ENCODE measurements at places on chromosomes 12 and 14.

DNA sequence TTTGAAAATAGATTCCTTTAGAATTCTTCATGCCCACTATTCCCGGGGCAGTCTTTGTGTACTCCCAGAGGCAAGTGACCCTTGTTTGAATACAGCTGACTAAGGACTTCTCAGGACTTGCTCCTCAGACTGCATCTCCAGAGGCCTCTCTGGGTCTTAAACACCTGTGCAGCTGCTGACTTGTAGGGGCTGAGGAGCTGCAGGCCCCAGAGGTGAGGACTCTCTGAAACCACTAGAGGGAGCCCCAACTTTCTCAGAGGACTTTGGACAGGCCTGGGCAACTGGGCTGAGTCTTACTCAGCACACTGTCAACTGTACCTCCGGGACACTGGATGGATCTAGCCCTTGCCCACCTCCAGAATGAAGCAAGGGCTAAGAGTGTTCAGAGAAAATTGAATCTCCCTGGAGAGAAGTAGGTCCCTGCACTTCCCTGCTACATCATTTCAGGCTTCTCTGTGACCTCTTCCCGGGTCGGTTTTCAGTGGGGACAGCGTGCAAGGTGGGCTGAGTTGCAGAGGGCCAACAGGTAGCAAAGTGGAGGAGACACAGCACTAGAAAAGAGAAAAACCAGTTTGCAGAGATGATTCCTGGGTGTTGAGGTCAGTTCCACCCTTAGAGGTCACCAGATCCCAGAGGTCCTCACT lies 164.6 kb downstream of the TMEM117 start:
- no peak for DNase-seq

- no peak for DNase-seq
Measured at GRCh38 chr12:14059548-14059947, 78.1 kb upstream of the GRIN2B start.

GRCh38 chr12:128133321-128134073 lies 133.5 kb upstream of the TMEM132C start:
- DNase-seq = no peak

GRCh38 chr14:57823015-57823660 lies 42.8 kb downstream of the SLC35F4 start:
- no peak for DNase-seq

GRCh38 chr12:1523046-1523445 lies 71.3 kb downstream of the FBXL14 start:
- no peak for DNase-seq

DNA sequence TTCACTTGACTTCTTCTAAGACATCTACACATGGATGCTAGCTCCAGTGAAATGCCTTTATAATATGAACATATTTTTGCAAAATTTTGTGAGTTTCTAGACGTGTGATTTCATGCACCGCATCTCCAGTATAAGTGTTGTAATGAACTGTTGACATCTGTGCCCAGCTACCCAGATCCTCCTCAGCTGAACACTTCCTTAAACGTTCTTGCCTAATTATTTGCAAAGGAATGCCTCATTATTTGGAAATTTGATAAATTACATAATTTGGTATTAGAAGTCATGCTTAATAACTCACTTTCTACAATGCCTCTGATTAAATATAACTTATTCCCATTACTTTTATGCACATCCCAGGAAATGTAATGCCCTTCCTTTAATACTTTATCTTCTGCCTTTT lies 14.0 kb downstream of the OR11G2 start:
- no peak for DNase-seq

GRCh38 chr14:21118933-21119332 lies 18.1 kb downstream of the TMEM253 start:
- DNase-seq = no peak

DNA sequence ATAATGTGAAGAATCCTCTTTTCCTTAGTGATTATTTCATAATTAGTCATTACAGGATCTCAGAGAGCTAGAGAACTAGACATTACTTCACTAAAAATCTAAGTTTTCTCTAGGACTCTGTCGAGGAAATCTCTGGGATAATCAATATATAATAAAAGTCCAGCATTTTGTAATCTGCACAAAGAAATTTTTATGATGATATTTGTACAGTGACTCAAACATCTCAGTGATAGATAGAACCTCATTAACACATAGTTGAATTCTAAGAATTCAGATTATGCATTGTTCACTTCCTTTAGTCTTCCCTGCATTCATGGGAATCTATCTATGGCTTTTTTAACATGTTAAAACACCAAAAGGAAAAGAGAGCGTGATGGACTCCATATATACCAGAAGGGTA lies 11.0 kb downstream of the ITPR2 start:
- DNase-seq = no peak

DNA sequence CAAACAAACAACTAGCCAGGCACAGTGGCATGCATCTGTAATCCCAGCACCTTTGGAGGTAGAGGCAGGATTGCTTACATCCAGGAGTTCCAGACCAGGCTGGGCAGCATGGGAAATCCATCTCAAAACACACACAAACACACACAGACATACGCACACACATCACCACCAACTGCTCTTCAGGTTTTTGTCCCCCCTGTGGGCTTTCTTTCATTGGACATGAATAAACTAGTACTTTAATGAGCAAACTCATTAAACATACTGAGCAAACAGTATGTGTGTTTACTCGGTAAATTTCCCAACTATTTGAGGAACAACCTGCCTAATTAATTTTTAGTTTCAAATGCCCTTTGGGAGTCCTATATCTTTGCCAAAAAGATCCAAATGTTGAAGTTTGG lies 10.1 kb upstream of the RASSF3 start:
- no peak for DNase-seq

GRCh38 chr12:57716305-57716704 lies 22.2 kb downstream of the AGAP2 start:
- no peak for DNase-seq

- no peak for DNase-seq
Measured at GRCh38 chr12:57519796-57520052, 590 bp downstream of the DDIT3 start.

GRCh38 chr12:11719678-11720099 lies 70.2 kb downstream of the ETV6 start:
- DNase-seq = peak; percentile 57

GRCh38 chr12:56040963-56041551 lies 661 bp upstream of the RPS26 start:
- DNase-seq = no peak

- DNase-seq = no peak
Measured at GRCh38 chr12:42641221-42641885, 51.8 kb upstream of the PRICKLE1 start.

DNA sequence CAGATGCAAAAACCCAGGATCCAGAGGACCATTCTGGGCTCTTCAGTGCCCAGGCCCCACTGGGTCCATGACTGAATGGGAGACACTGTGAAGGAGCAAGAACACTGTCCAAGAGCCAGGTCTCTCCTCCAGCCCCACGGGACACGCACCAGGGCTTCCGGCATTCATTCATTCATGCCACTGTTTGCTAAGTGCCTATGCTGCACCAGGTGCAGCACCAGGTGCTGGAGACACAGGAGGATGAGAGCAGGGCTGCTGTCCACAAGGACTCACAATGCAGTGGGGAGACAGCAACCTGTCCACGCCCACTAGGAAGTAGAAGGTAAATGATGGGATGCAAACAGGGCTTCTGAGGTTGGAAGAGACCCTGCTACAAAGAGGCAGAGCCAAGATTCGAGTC lies 20.4 kb downstream of the CLMN start:
- DNase-seq = no peak

DNA sequence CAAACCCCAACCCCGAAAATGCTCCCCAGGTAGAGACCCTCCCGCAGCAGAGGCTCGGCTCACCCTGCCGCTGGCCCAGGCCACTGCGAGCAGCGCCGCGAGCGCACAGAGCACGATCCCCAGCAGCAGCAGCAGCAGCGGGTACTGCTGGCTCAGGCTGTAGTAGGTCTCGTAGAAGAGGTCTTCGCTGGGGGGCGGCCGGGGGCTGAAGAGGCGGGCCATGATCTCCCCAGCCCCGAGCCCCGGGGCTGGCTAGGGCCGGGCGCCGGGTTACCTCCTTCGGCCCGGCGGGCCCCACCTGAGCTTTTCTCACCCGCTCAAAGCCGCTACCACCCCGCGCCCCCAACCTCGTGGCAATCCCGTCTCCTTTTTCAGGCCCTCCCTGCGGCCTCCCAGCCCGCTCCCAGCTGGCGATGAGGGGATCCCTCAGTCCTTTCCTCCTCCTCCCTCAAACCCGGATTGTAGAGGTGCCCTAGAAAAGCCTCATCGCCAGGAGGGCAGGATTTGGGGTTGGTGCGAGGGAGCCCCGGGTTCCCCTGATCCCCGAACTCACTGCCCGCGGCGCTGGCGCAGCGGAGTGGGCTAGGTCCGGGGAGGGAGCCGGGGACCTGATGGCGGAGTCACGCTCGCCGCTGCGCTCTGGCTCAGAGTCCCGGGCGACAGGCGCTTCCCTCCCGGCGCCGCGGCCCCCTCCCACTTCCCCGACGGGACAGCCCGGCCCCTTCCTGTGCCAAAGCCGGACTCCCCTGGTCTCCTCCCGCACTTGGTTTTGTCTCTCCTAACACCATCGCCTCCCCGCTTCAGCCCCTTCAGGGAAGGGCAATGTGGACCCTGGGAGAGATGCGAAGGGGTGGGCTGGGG lies at the start of gene ADCY4:
Gene ADCY4 (minus strand): TSS at position 641 of the 861 bp plus-strand sequence. CDS start 419 bp downstream, at position 222.
- peak; percentile 76 for DNase-seq

DNA sequence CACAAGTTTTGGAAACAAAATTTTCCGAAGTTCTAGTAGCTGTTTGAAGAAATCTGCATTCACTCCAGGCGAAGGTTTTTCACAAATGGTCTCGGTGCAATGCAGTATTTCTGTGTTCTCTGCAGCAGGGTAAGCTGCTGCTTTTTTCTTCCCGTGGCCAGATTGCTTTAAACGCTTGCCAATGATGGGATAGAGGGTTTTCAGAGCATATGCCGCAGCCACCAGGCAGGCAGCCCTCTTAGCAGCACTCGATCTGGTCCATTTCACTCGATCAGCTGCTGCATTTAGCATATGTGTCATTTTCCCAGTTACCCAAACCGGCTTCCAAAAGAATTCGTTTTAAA lies 315 bp downstream of the ABCD2 start:
- no peak for DNase-seq

GRCh38 chr12:96239711-96240635 lies 45.8 kb downstream of the ELK3 start:
- DNase-seq = peak; percentile 82

DNA sequence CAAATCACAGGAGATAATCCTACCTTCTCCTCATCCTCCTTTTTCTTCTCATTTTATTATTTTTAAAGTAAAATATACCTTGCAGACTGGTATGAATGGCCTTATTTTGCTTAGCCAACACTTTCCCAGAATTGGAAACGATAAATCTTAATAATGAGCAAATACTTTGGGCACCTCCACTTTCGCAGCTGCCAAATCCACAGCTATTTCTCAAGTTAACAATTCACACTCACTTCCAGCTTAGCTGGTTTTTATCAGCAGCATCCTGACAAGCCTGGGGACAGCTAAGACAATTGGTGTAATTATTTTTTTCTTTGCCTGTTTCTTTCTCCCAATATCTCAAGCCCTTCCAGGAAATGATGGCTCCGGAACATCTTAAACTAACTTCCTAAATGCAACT lies 867.5 kb upstream of the TMEM132C start:
- no peak for DNase-seq

DNA sequence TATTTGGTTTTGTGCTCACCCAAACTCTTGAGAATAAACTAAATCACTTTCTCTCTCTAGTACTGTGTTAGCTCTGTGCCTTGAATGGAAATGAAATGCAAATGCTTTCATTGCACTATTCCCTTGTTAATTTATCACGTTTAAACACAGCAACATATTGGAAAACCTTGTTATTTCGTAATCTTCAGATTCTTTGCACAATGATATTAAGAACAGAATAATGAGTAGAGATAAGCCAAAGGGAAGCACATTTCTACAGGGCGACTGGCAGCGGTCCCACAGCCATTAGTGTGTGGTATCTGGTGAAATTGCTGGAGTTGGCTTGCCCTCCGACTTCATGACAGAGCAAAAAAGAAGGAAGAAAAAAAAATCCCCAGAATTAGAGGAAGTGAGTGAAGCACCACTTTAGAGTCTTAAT lies 166.1 kb upstream of the E2F7 start:
- DNase-seq = peak; percentile 90

DNA sequence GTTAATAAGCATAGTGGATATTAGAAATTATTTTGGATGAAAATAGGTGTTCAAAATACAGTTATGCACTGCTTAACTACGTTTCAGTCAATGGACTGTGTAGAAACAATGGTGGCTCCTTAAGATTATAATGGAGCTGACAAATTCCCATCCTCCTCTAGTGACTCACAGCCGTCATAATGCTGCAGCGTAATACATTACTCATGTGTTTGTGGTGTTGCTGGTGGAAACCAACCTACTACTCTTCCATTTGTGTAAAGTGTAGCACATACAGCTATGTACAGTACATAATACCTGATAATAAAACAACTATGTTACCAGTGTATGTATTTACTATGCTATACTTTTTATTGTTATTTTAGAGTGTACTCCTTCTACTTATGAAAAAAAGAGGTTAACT lies 111.2 kb upstream of the TMCC3 start:
- DNase-seq = no peak

DNA sequence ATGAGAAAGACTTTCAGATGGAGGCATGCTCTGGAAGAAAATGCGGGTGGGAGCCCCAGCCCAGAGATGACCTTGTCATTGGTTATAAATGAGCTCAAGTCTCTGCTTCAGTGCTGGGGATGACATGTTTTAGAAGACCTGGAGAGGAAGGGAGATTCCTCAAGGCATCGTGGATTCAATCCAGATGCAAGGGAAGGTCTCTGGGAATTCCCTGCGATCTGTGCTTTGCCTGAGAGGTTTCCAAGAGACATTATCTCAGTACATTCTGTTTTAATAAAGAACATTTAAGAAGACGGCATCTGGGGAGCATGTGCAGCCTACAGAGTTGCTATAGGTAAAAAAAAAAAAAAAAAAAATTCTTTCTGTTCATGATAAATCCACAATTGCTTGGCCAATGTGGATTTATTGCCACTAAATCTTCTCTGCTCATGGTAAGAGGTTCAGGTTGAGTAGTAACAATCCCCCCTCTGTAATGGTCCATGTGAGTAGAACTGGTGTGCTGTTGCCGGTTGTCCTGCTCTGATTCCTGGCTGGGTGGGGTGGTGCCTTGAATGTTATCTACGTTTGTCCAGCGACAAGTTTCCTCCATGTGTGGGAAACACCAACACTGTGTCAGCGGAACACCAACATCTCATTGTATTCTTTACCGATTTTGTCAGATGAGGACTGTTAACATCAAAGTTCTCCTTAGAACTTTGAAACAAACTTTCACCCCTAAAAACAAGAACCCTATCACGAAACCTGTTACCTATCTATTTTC lies 230.0 kb downstream of the MSRB3 start:
- DNase-seq = no peak

GRCh38 chr12:11543457-11544158 lies 105.9 kb upstream of the ETV6 start:
- DNase-seq = no peak
